Thoracic aorta (tissue), 2 donors: ENCODE measurements at places on chromosomes 12 and 14. TPM values are rescaled to one million over a fixed set of nuclear protein-coding genes. Genes with fewer than 3 reads are reported as not detected.

Gene KLRF1
- 0.54 TPM for total RNA-seq

Gene IAPP
- not detected for total RNA-seq

Gene RFLNA
- total RNA-seq = 2.0 TPM

- no peaks in the 10 kb centered on the region for H3K27me3 ChIP-seq
- H3K36me3 ChIP-seq = no peaks in the 10 kb centered on the region
- no peak for DNase-seq
- no peak overlapping the region for H3K27ac ChIP-seq
- H3K4me3 ChIP-seq = no peak overlapping the region
Observed at GRCh38 chr12:4261655-4262054, 11.9 kb upstream of the CCND2 start.

GRCh38 chr14:68380329-68380741, 412.5 kb downstream of the ZFP36L1 start:
- H3K36me3 ChIP-seq = no peaks in the 10 kb centered on the region
- H3K27ac ChIP-seq = peak overlapping the region; percentile 29
- peaks cover 31% of the 10 kb centered on the region for H3K4me1 ChIP-seq

- H3K27ac ChIP-seq = no peak overlapping the region
- peaks cover 13% of the 10 kb centered on the region for H3K4me1 ChIP-seq
- no peak for DNase-seq
- H3K36me3 ChIP-seq = no peaks in the 10 kb centered on the region
- no peaks in the 10 kb centered on the region for H3K27me3 ChIP-seq
Observed at GRCh38 chr12:24778486-24779304, 170.2 kb downstream of the BCAT1 start.

- H3K36me3 ChIP-seq = no peaks in the 10 kb centered on the region
- no peak for DNase-seq
- H3K27me3 ChIP-seq = no peaks in the 10 kb centered on the region
- H3K27ac ChIP-seq = no peak overlapping the region
- no peaks in the 10 kb centered on the region for H3K4me1 ChIP-seq
Observed at GRCh38 chr12:52380271-52380694, 5.2 kb downstream of the KRT84 start.

DNA sequence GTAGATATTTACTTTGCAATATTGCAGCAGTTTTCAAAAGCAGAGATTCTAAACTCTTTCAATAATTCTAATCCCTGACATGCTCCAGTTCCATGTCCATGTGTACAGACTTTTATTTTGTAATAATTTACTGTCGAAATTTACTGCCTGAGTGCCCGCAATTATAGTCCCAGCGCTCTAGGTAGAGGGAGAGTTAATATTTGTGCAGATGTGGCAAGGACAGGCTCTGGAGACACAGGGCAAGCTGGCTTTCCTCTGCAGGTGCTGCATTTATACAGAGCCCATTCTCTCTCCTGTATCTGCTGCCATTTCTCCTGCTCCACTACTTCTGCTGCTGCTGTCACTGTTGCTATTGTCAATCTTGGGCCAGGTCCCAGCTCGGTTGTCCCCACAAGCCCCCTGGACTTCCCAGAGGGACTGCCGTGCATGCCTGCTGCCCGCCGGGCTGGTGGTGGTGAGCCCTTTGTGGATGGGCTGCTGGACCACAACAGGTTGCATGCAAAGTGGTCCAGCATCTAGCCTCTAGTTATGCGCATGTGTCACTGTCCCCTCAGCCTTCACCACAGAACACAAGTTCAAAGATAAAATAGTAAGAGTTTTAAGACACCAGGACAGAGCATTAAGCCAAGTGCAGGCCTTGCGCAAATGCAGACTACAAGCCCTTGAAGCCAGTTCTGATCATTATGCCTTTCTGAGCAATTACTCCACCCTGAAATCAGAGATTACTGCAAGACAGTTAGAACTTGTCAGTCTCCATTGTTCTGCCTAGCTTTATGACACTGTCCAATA, 40.8 kb upstream of the CSRP2 start:
- H3K36me3 ChIP-seq = no peaks in the 10 kb centered on the region
- no peaks in the 10 kb centered on the region for H3K27me3 ChIP-seq
- H3K4me3 ChIP-seq = no peak overlapping the region

DNA sequence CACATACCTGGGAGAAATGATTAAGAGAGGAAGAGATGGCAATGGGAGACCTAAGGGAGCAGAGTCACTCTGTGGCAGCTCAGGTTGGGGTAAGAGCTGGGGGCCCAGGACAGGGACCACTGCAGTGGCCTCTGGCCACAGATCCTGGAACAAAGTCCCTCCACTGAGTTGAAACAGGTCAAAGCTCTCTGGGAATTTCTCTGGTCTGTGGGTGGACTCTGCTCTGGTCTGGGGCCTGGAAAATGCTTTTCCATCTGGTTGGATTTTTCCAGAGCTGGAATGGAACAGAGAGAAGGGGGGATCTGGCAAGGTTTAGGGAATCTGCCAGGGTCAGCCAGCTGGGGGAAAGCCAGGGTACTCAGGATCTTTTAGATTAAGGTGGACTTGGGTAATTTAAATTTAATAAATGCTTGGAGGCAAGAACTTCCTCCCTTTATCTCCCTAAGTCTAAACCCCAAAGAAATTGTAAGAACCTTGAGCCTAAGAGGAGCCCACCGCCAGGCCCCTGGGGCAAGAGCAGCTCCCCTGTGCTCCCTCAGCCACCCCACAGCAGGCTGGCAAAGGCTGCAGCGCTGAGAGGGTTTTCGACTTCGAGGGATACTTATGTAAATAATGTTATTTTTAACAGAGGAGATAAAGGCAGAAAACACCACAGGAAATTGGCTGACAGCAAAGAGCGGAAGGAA, 3.7 kb downstream of the HOXC10 start:
- H3K27ac ChIP-seq = peak overlapping the region; percentile 24
- peaks cover 82% of the 10 kb centered on the region for H3K27me3 ChIP-seq
- peaks cover 15% of the 10 kb centered on the region for H3K4me1 ChIP-seq
- H3K36me3 ChIP-seq = no peaks in the 10 kb centered on the region

- no peak overlapping the region for H3K27ac ChIP-seq
- H3K4me1 ChIP-seq = no peaks in the 10 kb centered on the region
- no peaks in the 10 kb centered on the region for H3K27me3 ChIP-seq
- no peak for DNase-seq
- H3K4me3 ChIP-seq = no peak overlapping the region
Observed at GRCh38 chr12:50916292-50916691, 36.1 kb upstream of the HIGD1C start.

DNA sequence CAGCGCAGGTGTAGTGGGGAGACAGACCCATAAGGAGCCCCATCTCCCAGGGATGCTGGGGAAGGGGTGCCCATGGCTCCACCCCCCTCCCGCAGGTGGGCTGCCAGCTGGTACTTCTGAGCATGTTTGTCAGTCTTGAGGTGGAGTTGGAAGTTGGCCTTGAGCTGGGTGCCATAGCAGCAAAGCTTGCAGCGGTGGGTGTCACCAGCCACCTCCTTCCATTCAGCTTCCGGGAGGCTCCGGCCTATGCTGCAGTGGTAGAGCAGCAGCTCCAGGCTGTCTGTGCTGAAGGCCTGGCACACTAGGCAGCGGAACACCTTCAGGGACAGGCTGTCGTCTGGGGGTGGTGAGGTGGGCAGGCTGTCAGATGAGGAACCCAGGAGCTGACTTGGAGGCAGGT, 18.9 kb downstream of the ZFHX2 start:
- DNase-seq = no peak
- H3K36me3 ChIP-seq = no peaks in the 10 kb centered on the region
- H3K27me3 ChIP-seq = no peaks in the 10 kb centered on the region

DNA sequence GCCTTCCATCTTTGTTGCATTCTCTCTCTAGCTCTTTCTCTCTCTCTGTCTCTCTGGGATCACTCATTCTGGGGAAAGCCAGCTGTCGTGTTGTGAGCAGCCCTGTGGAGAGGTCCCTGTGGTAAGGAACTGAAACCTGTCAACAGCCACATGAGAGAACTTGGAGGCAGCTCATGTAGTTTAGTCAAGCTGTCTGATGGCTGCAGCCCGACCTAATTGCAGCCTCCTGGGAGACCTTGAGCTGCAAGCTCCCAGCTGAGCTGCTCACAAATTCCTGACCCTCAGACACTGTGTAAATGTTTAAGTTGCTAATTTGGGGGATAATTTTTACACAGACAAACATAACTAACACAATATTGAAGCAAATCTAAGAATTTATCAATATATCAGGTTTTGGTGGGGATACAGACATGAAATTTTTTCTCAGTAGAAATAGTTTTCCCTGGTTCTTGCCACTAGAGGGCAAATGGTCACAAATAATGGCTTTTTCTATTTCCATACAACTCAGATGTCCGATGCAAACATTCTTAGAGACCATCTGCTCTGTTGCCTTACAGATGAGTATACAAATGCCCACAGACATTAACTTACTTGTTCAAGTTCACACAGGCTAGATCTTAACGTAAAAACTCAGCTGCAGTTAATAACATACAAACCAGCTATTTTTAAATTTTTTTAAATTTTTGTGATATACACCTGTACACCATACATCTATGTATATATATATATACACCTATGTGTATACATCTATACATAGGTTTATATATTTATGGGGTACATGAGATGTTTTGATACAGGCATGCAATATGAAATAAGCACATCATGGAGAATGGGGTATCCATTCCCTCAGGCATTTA, 15.5 kb upstream of the KRR1 start:
- H3K27ac ChIP-seq = no peak overlapping the region
- H3K27me3 ChIP-seq = no peaks in the 10 kb centered on the region
- no peak overlapping the region for H3K4me3 ChIP-seq

DNA sequence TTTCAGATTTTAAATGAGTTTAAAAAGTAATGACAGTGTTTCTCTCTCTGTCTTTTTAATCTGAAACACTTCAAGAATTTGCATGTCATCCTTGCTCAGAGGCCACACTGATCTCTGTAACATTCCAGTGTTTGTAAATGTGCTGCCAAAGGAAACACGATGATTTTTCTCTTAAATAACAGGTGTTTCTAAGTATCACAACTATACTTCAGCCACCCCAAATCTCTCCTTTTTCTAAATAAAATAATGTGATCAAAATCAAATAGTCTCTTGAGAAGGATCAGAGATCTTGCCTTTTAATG, 3.3 kb upstream of the GALC start:
- no peak for DNase-seq
- no peaks in the 10 kb centered on the region for H3K27me3 ChIP-seq
- no peaks in the 10 kb centered on the region for H3K36me3 ChIP-seq
- no peaks in the 10 kb centered on the region for H3K4me1 ChIP-seq

GRCh38 chr12:2389079-2389790, 336.4 kb downstream of the CACNA1C start:
- H3K27me3 ChIP-seq = no peaks in the 10 kb centered on the region
- peaks cover 67% of the 10 kb centered on the region for H3K4me1 ChIP-seq
- H3K4me3 ChIP-seq = no peak overlapping the region
- H3K27ac ChIP-seq = no peak overlapping the region
- DNase-seq = no peak

GRCh38 chr12:111584959-111585358, 14.2 kb downstream of the ATXN2 start:
- H3K4me3 ChIP-seq = no peak overlapping the region
- H3K27me3 ChIP-seq = no peaks in the 10 kb centered on the region
- peaks cover 45% of the 10 kb centered on the region for H3K4me1 ChIP-seq

DNA sequence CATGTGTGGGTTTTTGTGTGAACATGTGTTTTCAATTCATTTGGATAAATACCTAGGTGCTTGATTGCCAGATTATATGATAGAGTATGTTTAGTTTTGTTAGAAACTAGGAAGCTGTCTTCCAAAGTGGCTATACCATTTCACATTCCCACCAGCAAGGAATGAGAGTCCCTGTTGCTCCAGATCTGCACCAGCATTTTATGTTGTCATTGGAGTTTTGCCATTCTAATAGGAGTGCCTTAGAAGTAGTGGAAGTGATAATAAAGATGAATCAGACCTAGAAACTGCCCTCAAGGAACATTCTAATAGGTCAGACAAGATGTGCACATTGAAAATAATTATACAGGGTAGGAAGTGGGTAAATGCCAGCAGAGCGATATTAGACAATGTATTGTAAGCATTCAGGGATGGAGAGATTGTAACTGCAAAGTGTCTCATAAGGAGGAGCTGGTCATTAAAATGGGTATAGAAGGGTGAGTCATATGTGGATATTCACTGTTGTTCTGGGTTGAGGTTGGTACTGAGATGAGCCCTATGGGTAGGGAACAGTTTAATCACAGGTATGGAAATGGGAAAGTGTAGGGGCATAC, 71.4 kb downstream of the MNAT1 start:
- H3K36me3 ChIP-seq = no peaks in the 10 kb centered on the region
- no peak overlapping the region for H3K4me3 ChIP-seq
- no peak for DNase-seq
- H3K4me1 ChIP-seq = no peaks in the 10 kb centered on the region
- H3K27ac ChIP-seq = no peak overlapping the region

GRCh38 chr12:122230798-122231197, 4.9 kb upstream of the DIABLO start:
- DNase-seq = no peak
- no peak overlapping the region for H3K27ac ChIP-seq
- no peak overlapping the region for H3K4me3 ChIP-seq
- no peaks in the 10 kb centered on the region for H3K27me3 ChIP-seq
- peaks cover 7% of the 10 kb centered on the region for H3K4me1 ChIP-seq
- peaks cover 39% of the 10 kb centered on the region for H3K36me3 ChIP-seq

GRCh38 chr14:69149461-69150244, 3.3 kb downstream of the DCAF5 start:
- H3K27me3 ChIP-seq = no peaks in the 10 kb centered on the region
- H3K27ac ChIP-seq = no peak overlapping the region
- H3K4me1 ChIP-seq = peaks cover 39% of the 10 kb centered on the region
- H3K36me3 ChIP-seq = no peaks in the 10 kb centered on the region

DNA sequence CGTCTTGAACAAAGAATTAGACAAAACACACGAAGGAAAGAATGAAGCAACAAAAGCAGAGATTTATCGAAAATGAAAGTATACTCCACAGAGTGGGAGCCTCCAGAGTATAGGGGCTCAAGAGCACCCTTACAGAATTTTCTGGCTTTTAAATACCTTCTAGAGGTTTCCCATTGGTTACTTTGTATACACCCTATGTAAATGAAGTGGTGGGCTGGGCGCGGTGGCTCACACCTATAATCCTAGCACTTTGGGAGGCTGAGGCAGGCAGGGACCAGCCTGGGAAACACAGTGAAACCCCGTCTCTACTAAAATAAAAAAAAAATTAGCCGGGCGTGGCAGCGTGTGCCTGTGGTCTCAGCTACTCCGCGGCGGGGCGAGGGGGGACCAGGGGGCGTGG, 13.1 kb upstream of the DNM1L start:
- no peak overlapping the region for H3K27ac ChIP-seq
- no peak for DNase-seq
- no peak overlapping the region for H3K4me3 ChIP-seq
- H3K36me3 ChIP-seq = no peaks in the 10 kb centered on the region
- no peaks in the 10 kb centered on the region for H3K4me1 ChIP-seq
- no peaks in the 10 kb centered on the region for H3K27me3 ChIP-seq
